ENCODE measurements at places on chromosomes 6 and 20. TPM values are rescaled to one million over a fixed set of nuclear protein-coding genes. Genes with fewer than 3 reads are reported as not detected.

The FOXA2 gene
- not detected for total RNA-seq

The MDFI gene
- not detected for total RNA-seq

The GCNT2 gene
- 0.64 TPM for total RNA-seq

The LGSN gene
- total RNA-seq = 0.34 TPM

The RIPPLY2 gene
- total RNA-seq = not detected

The ZC2HC1B gene
- total RNA-seq = not detected

The LY6G6F gene
- total RNA-seq = not detected

The BHLHE23 gene
- not detected for total RNA-seq

The AHCY gene
- 174 TPM for total RNA-seq

The MUC21 gene
- total RNA-seq = not detected

The KIF13A gene
- total RNA-seq = 0.45 TPM

The TREM2 gene
- total RNA-seq = not detected

The WFDC12 gene
- not detected for total RNA-seq

The LST1 gene
- total RNA-seq = 8.1 TPM

The SLC17A3 gene
- 0.21 TPM for total RNA-seq

The MYMX gene
- not detected for total RNA-seq

The ZFP57 gene
- total RNA-seq = 2.6 TPM

The TSPO2 gene
- total RNA-seq = not detected

The SPATA25 gene
- total RNA-seq = 0.69 TPM

The CHMP4B gene
- total RNA-seq = 57.6 TPM

The BNIP5 gene
- total RNA-seq = not detected
